T-helper 17 cell (primary cell): ENCODE measurements at places on chromosomes 11 and 22. TPM values are rescaled to one million over a fixed set of nuclear protein-coding genes. Genes with fewer than 3 reads are reported as not detected.

OR4A47 gene
- total RNA-seq, result not detected

GRCh38 chr22:46471901-46472721, 65.3 kb downstream of the CELSR1 start:
- no peak for DNase-seq
- H3K4me3 ChIP-seq, result no peak overlapping the region
- peaks cover 2% of the 10 kb centered on the region for H3K4me1 ChIP-seq

GRCh38 chr11:119982517-119983239, 155.2 kb downstream of the TRIM29 start:
- H3K27me3 ChIP-seq, result peaks cover 71% of the 10 kb centered on the region
- peaks cover 2% of the 10 kb centered on the region for H3K4me1 ChIP-seq
- H3K27ac ChIP-seq, result no peak overlapping the region
- no peaks in the 10 kb centered on the region for H3K36me3 ChIP-seq
- DNase-seq, result no peak
- H3K4me3 ChIP-seq, result no peak overlapping the region

DNA sequence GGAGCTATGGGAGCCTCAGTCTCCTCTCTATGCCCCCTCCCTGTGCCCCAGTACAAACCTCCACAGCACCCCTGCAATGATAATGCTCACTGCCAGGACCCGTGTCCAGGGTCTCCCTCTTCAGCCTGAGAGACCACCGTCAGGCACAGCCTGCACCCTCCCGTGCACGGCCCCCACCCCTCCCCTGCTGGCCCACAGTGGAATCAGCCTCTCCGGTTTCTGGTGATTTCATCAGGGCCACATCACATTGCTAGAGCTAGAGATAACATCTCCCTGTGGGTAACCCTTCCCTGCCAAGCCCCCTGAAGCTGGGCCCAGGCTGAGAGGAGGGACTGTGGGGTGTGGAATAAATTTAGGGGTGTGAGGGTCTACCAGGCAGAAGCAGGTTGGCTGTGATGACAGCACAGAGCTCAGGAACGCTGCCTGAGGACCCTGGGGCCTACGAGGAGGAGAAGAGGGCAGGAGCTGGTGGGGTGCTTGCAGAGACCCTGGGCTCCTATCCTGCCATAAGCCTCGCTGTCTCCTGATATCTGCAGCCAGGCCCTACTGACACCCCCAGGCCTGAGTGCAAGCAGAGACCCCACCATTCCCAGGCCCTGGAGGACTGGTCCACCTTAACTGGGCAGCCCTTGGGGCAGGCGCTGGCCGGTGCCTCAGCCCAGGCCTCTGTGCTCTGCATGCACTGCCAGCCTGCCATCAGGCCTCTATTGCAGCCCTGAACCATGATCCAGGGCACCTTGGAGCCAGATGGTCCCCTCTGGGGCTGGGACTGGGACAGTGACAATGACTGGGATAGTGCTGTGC, at the start of gene KLHDC7B:
KLHDC7B (plus strand) TSS at position 378 of the 804 bp plus-strand sequence; CDS start at position 723, 345 bp downstream.
- H3K4me3 ChIP-seq, result peak within 1 kb of the TSS; percentile 82
- H3K4me1 ChIP-seq, result peaks cover 31% of the 10 kb centered on the region
- peak within 1 kb of the TSS; percentile 86 for H3K27ac ChIP-seq
- no peaks in the 10 kb centered on the region for H3K36me3 ChIP-seq
- H3K27me3 ChIP-seq, result no peaks in the 10 kb centered on the region
- no peak for DNase-seq

GRCh38 chr11:20762116-20762844, 92.9 kb downstream of the NELL1 start:
- H3K4me3 ChIP-seq, result no peak overlapping the region
- H3K36me3 ChIP-seq, result no peaks in the 10 kb centered on the region
- DNase-seq, result no peak
- no peak overlapping the region for H3K27ac ChIP-seq
- H3K4me1 ChIP-seq, result no peaks in the 10 kb centered on the region

LRRC56 gene
- 5.7 TPM for total RNA-seq

SLC22A24 gene
- not detected for total RNA-seq

MS4A1 gene
- total RNA-seq, result 27.9 TPM

CCDC116 gene
- 0.13 TPM for total RNA-seq

DNA sequence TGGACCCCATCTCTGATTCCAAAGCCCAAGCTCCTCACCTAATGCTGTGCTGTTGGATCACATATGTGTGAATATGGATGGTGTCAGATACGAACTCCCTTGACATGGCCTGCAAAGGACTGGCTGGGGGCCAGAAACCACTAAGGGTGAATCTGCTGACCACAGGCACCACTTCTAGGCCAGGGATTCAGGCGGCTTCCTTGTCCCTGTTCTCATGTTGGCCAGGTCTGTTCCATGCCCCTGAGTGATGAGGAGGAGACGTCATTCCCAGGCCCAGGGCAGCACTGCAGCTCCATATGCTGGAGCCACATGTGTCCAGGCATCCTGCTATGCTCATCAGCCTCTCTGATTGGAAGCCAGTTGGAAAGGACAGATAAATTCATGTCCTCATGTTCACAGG, 130.0 kb upstream of the BDNF start:
- DNase-seq, result no peak
- no peak overlapping the region for H3K27ac ChIP-seq
- H3K4me3 ChIP-seq, result no peak overlapping the region
- H3K36me3 ChIP-seq, result no peaks in the 10 kb centered on the region
- H3K4me1 ChIP-seq, result no peaks in the 10 kb centered on the region

THRSP gene
- not detected for total RNA-seq

GRCh38 chr22:35393116-35394010, 6.6 kb upstream of the MCM5 start:
- H3K4me1 ChIP-seq, result no peaks in the 10 kb centered on the region
- H3K27ac ChIP-seq, result no peak overlapping the region
- H3K4me3 ChIP-seq, result no peak overlapping the region
- H3K27me3 ChIP-seq, result peaks cover 4% of the 10 kb centered on the region
- no peak for DNase-seq

NCAM1 gene
- 0.44 TPM for total RNA-seq

SYCE3 gene
- total RNA-seq, result not detected

- H3K27me3 ChIP-seq, result no peaks in the 10 kb centered on the region
- no peak for DNase-seq
- H3K36me3 ChIP-seq, result no peaks in the 10 kb centered on the region
- no peak overlapping the region for H3K4me3 ChIP-seq
These were observed 8.9 kb downstream of the USP47 start for GRCh38 chr11:11850668-11851067.

DNA sequence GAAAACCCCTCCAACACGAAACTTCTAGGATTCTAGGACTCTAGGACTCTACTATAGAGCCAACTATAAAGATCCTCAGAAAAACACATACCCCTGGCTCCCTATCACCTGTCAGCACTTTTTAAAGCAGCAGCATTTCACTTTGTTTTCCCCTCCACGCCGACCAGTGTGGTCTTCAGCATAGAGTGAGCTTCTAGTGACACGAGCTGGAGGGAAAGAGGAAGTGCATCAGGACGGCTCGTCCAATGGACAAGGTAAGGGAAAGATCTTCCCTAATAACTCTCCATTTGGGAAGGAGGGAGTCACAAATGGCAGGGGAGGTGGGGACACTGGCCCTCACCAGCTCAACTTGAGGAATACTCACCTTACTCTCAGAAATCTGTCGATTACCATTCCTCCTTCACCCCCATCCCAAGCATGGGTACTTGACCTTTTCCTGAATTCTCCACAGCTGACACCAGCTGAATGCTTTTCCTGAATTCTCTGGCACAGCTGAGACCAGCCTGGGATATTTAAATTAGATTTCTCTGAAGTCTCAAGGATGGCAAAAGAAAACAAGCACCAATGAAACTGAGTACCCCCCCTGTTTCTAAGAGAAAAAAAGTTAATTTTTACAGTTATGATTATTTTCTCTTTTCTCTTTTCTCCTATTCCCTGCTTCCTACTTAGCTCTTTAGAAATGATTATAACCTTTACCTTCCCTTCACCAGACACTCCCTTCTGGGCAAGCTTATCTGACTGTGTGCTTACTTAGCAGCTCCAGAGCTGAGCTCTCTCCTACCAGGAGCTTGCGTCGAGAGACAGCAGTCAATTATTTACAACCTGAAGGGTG, 33.3 kb upstream of the NNMT start:
- peaks cover 7% of the 10 kb centered on the region for H3K4me1 ChIP-seq
- peaks cover 10% of the 10 kb centered on the region for H3K27me3 ChIP-seq
- H3K4me3 ChIP-seq, result no peak overlapping the region

GRCh38 chr22:44620129-44620840, 81.7 kb upstream of the PRR5 start:
- no peak overlapping the region for H3K4me3 ChIP-seq
- DNase-seq, result peak; percentile 61
- peaks cover 2% of the 10 kb centered on the region for H3K4me1 ChIP-seq
- no peak overlapping the region for H3K27ac ChIP-seq

GRCh38 chr11:80778432-80778831, 1337.6 kb upstream of the TENM4 start:
- no peak overlapping the region for H3K4me3 ChIP-seq
- no peak overlapping the region for H3K27ac ChIP-seq
- H3K36me3 ChIP-seq, result no peaks in the 10 kb centered on the region
- no peaks in the 10 kb centered on the region for H3K4me1 ChIP-seq
- DNase-seq, result no peak
- H3K27me3 ChIP-seq, result no peaks in the 10 kb centered on the region

GRCh38 chr22:31577711-31578110, 81.4 kb downstream of the SFI1 start:
- peaks cover 10% of the 10 kb centered on the region for H3K36me3 ChIP-seq
- no peak overlapping the region for H3K27ac ChIP-seq
- DNase-seq, result no peak
- no peaks in the 10 kb centered on the region for H3K27me3 ChIP-seq
- H3K4me1 ChIP-seq, result peaks cover 11% of the 10 kb centered on the region

HEPACAM gene
- total RNA-seq, result not detected

DNA sequence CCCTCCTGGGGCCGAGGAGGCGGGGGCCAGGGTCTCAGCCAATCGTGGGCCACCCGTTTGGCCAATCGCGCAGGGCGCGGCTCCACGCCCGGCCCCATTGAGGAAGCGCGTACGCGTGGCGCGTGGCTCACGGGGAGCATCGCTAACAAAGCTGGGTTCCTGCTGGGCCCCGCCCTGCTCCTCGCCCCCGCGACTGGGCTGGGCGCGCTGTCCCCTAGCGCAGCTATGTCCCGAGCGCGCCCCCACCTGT, 614 bp upstream of the ASCL2 start:
- H3K4me3 ChIP-seq, result no peak overlapping the region
- H3K27ac ChIP-seq, result no peak overlapping the region
- no peaks in the 10 kb centered on the region for H3K36me3 ChIP-seq
- H3K4me1 ChIP-seq, result peaks cover 13% of the 10 kb centered on the region
- DNase-seq, result no peak

GRCh38 chr11:17877886-17878285, 135.0 kb downstream of the SERGEF start:
- H3K27ac ChIP-seq, result no peak overlapping the region
- no peak overlapping the region for H3K4me3 ChIP-seq
- H3K27me3 ChIP-seq, result no peaks in the 10 kb centered on the region
- DNase-seq, result no peak
- H3K36me3 ChIP-seq, result peaks cover 14% of the 10 kb centered on the region

LRRN4CL gene
- total RNA-seq, result not detected

RAC2 gene
- 297 TPM for total RNA-seq

GRCh38 chr11:88626216-88626615, 288.7 kb upstream of the CTSC start:
- no peaks in the 10 kb centered on the region for H3K36me3 ChIP-seq
- no peak overlapping the region for H3K27ac ChIP-seq
- no peak for DNase-seq

DNA sequence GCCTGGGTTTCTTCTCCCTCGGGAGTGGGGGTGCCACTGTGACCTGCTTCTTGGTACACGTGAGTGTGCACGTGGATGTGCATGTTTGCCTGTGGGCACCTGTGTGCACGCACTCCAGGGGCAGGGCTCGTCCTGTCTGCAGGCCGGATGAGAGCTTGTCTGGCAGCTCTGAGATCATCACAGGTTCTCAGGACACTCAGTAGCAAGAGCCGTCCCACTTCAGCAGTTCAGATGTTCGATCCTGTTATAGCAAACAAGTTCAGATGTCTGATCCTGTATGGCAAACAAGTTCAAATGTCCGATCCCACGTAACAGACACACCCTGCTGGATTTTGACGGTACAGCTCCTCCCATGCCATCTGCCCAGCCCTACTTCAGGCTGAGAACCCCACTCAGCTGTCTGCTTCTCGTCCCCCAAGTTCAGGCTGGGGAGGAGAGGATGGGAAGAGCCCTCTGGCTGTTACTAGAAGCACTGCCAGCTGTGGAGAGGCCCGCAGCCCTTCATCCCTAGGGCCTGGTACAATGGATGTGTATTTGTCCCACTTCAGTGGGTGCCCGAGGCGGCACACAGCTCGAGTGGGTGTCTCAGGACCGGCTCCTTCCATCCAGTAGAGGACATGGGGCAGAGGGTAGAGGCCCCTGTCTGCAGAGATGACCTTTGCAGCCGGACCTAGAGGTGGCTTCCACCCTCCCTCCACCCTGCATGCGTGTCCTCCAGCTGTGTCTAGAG, 1126.9 kb downstream of the BRD1 start:
- H3K4me1 ChIP-seq, result no peaks in the 10 kb centered on the region
- H3K27me3 ChIP-seq, result no peaks in the 10 kb centered on the region
- H3K36me3 ChIP-seq, result no peaks in the 10 kb centered on the region
- H3K27ac ChIP-seq, result no peak overlapping the region
- no peak overlapping the region for H3K4me3 ChIP-seq

- H3K4me3 ChIP-seq, result peak overlapping the region; percentile 76
- peaks cover 48% of the 10 kb centered on the region for H3K4me1 ChIP-seq
- peaks cover 13% of the 10 kb centered on the region for H3K36me3 ChIP-seq
- no peaks in the 10 kb centered on the region for H3K27me3 ChIP-seq
- DNase-seq, result no peak
These were observed 62.1 kb downstream of the TCF20 start for GRCh38 chr22:42208362-42208761.
